ENCODE measurements at places on chromosomes 1 and 21.

GRCh38 chr1:160877221-160877620 lies 7.8 kb downstream of the ITLN1 start:
- DNase-seq = no peak

DNA sequence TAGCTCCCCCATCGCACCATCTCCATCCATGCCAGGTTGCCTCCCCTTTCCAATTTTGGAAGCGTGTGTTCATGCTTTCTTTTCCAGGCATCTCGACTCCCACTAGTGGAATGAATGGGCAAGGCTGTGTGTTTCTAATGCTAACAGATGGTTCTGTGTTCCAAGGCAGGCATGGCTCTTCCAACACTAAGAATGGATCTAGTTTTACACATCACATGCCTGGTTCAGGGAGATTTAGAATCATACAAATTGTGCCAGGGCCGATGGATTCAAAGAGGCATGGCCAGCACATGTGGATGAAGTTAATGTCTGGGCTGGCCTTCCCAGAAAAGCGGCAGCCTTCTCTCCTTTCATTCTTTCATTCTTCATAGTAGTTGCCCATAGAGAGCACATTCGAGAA lies 438.7 kb downstream of the PRDM2 start:
- no peak for DNase-seq

DNA sequence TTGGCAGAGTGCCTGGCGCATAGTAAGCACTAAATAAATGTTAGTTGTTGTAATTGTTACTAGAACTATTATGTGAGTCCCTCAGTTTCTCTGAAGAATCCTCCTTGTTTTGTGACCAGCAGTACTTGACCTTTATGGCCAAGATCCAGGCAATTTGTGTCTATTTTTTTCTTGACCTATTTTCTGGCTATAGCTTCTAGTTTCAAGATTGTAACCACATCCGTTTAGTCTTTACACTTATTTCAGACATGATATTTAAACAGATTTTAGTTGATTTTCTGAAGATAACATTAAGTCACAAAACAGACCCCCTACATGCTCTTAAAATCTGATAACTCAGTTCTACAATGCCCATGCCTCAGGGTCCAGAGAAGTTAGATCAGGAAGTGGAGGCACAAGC lies 50.3 kb downstream of the CDC7 start:
- no peak for DNase-seq

- no peak for DNase-seq
These were observed 3.4 kb upstream of the PIGR start for GRCh38 chr1:206949641-206950040.

GRCh38 chr1:185033686-185034085 lies 11.7 kb upstream of the RNF2 start:
- no peak for DNase-seq

DNA sequence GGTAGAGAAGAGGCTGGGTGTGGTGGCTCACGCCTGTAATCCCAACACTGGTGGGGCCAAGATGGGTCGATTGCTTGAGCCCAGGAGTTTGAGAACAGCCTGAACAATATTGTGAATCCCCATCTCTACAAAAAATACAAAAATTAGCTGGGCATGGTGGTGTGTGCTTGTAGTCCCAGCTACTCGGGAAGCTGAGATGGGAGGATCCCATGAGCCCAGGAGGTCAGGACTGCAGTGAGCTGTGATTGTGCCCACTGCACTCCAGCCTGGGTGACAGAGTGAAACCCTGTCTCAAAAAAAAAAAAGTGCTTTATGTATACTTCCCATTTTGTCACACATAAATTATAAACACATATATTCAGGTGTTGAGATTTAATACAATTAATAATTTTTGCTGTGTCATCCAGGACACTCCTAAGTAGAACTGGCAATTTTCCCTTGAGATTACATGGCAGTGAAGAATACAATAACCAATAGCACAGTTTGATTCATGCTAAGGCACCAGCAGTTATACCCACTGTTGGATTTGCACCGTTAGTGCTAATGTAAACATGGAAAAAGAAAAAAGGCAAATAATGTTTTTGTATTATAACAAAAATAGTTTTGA lies 15.5 kb downstream of the GABPB2 start:
- no peak for DNase-seq
